ENCODE measurements at places on chromosomes 1 and 21.
A peak's percentile ranks its signal among the peaks of the same experiment; 100 is the strongest.

DNA sequence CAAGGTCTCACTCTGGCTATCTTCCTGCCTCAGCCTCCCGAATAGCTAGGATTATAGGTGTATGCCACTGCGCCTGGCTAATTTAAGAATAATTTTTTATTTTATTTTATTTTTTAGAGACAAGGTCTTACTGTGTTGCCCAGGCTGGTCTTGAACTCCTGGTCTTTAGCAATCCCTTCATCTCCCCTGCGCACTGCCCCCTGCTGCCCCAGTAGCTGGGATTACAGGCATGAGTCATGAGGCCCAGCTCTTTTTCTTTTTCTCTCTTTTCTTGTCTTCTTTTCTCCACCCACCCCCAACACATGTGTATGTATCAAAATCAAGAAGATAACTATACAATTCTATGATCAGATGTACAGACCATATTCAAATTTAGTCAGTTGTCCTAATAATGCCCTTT lies 87.2 kb downstream of the PEX14 start:
- DNase-seq, result no peak

- no peak for DNase-seq
Observed at GRCh38 chr1:84743896-84744295, 53.6 kb upstream of the SSX2IP start.

DNA sequence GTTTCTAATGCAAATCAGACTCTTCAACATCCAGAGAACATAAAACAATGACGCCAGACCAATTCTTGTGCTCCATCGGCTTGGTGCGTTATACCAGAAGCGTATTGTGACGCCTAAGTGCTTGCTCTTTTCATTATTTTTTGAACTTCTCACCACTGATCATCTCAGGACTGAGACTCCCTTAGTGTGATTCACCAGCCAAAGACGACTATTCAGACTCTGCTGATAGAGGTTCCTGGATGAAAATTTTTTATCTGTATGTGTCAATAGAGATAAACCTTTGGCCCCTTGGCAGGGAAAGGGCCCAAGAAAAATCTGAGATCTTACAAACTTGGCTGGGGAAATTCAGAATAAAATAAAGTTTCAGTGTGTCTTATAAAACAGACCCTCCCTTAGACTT lies 856 bp upstream of the GREM2 start:
- no peak for DNase-seq

DNA sequence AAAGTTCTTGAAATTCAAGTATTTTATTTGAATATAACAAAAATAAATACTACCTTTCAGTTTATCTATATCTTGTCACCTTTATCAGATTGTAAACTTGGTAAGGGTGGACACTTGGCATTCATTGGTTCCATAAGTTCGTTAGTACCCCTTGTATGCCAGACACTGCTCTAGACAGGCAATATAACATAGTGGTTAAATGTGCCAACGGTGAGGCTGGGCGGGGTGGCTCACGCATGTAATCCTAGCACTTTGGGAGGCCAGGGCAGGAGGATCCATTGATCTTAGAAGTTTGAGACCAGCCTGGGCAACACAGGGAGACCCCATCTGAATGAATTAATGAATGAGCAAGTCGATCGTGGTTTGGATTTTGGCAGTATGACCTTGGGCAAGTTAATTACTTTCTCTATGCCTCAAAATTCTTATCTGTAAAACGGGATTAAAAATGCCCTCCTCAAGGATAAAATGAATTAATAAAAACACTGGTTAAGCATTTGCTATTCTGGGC lies 26.3 kb upstream of the SH3D21 start:
- DNase-seq, result no peak

- DNase-seq, result no peak
Observed at GRCh38 chr1:10541286-10541685, 66.5 kb downstream of the PEX14 start.

GRCh38 chr1:107949467-107950253 lies 15.3 kb downstream of the VAV3 start:
- peak; percentile 31 for DNase-seq

GRCh38 chr1:214896921-214897320 lies 185.6 kb upstream of the KCNK2 start:
- no peak for DNase-seq

DNA sequence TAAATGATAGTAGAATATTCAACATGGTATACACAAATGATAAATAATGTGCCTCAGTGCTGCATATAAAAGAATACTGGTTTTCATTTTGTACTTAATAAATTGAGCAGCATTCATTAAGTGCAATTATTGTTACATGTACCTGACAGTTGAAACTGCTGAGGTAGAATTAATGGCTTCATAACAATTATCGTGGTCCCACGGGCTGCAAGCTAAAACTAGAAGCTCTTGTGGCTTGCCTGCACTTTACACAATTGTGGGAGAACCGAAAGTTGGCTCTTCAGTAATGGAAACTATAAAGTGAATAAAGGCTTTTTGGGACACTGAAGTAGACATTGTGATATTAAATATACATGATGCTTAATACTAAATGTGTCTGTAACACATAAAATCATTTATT lies 23.2 kb downstream of the INSL5 start:
- no peak for DNase-seq

GRCh38 chr1:8238141-8239038 lies 79.5 kb upstream of the SLC45A1 start:
- peak; percentile 47 for DNase-seq
